Stimulated activated CD4-positive, alpha-beta T cell treated with anti-CD3 and anti-CD28 coated beads, Interleukin-15, amount 100 ng/mL, for 1 hour (primary cell): ENCODE measurements at places on chromosomes 2 and 18.

DNA sequence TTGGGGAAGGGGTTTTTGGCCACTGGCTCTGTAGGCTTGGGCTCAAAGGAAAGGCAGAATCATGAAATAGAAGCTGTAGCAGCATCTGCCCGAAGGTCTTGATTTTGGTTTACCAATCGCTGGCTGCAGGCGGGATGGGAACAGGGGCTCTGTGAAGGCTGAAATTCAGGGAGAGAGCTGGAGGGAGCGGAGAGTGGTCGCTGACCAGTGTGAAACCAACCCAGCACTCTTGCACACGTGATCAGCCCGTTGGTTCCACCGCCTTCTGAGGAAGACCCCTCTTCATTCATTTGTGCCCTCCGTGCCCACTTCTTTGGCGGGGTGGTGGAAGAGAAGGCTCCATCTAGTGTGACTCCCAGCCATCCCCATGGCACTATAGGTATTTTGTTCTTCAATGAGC, 82.6 kb downstream of the KLHL29 start:
- DNase-seq: no peak

GRCh38 chr18:56235481-56236013, 402.8 kb downstream of the TXNL1 start:
- no peak for DNase-seq

GRCh38 chr2:24434541-24434940, 56.5 kb upstream of the NCOA1 start:
- DNase-seq: no peak

DNA sequence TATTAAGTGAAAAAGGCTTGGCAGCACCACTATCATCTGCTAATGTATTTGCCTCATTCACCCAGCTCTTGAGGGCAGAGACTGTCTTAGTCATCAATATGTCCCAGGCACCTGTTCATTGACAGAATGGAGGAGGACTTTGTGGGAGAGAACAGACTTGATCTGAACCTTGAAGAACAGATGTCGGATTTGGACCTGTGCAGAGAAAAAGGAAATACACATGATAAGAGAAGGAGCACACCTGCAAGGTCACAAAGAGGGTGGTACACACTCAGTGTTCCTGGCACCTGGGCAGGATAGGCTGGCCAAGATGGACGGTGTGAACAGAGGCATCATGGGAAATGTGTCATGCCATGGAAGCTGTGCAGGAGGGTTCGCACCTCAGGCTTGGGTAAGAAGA, 7.4 kb upstream of the MGAT4A start:
- DNase-seq: no peak

- DNase-seq: no peak
Measured at GRCh38 chr2:38480617-38481016, 103.5 kb upstream of the ATL2 start.

DNA sequence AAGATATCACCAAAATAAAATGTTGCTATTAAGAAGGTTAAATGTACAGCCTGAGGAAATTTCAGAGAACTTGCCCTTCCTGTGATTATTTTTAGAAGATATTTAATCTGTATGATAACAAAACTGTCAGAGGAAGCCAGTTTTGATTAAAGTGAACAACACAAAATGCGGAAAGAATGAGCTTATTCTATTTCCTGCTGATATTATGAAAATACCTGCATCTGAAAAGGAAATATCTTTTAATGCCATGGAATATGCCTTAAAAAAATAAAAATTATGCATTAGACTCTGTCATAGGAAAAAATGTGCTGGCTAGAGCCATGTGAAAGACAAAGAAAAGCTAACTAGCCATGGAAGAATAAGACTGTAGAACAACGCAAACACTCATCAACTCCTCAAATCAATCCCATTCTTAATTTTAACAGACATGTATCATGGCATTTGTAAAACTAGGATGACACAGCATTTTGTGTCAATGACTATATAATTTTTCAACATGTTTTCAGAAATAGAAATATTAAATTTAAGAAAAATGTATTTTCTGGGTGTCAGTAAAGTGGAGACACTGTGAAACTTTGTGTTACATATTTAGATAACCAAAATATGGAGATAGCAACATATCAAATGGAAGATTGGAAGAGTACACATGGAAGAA, 1768.2 kb downstream of the SUCLG1 start:
- DNase-seq: no peak

DNA sequence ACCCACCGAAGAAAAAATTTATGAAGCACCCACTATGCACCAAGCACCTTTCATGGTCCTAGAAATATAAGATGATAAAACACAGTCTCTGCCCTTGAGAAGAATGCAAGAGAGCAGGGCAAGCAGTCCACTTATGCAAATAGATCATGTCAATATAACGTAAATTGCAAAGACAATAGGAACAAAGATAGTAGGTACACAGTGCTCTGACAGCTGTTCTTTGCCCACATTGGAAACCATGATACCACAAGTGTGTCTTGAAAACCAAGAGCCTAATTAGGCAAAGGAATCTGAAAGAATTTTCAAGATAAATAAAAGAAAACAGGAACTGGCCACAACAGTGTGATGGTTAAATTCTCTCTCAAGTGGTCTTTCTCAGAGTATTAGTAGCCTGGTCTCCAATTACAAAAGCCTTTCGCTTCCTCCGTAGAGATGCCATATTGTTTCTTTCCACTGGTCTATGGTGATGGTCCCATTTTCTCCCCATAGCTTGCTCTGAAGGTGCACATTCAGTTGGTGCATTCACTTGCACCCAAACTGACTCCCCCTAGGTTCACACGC, 108.5 kb downstream of the VWC2L start:
- no peak for DNase-seq

DNA sequence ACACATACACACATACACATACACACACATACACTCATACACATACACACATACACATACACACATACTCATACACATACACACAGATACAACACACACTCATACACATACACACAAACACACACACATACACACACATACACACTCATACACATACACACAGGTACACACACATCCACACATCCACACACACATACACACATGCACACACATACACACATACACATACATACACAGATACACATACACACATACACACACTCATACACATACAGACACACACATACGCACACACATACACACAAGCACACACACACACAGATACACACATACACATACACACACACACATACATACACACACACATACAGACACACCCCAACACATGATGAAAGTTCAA, 729.1 kb upstream of the SOX11 start:
- DNase-seq: no peak

- no peak for DNase-seq
Measured at GRCh38 chr2:3399829-3400228, 20.3 kb downstream of the TRAPPC12 start.

DNA sequence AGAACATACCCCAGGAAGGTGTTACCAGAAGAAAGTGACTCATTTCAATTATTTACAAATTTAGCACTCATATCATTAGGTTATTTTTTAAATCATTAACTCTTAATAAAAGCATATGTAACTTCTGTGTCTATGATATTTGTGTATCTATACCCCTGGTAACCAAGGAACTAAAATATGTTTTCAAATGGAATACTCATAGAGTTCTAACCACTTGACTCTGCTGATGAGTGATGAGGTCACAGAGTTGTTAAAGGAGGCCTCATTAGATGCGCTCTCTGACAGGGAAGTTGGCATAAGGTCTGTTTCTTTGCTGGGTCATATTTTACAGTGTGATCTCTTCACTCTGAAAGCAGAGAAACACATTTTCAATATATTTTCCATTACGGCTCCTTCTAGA, 73.4 kb downstream of the CCDC150 start:
- no peak for DNase-seq

GRCh38 chr18:50372743-50373142, 2.1 kb upstream of the SKA1 start:
- DNase-seq: no peak

GRCh38 chr2:38483776-38484501, 106.9 kb upstream of the ATL2 start:
- no peak for DNase-seq

GRCh38 chr2:229230911-229231310, 40.2 kb downstream of the PID1 start:
- DNase-seq: no peak

GRCh38 chr18:43589611-43590151, 312.4 kb upstream of the SYT4 start:
- DNase-seq: no peak

DNA sequence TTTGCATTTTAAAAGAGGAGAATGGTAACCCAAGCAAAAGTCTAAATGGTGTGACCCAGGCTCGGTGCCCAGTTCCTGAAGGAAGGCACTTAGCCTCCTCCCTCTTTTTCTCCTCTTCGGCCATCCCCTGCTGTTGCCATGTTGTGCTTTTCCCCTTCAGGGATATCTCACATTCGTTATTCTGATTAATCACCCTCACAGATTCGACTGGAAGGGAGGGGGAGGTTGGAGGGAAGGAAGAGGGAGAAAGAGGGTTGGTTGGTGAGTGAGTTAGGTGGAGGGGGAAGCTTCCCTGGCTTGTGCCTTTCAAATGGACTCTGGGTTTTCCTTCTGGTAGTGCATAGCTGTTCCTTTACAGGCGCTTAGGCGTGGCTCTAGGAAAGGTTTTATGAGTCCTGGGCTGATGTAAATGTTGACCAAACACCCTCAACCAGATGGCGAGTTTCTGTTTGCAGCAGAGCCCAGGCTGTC, 39.0 kb upstream of the LYPD6B start:
- no peak for DNase-seq

DNA sequence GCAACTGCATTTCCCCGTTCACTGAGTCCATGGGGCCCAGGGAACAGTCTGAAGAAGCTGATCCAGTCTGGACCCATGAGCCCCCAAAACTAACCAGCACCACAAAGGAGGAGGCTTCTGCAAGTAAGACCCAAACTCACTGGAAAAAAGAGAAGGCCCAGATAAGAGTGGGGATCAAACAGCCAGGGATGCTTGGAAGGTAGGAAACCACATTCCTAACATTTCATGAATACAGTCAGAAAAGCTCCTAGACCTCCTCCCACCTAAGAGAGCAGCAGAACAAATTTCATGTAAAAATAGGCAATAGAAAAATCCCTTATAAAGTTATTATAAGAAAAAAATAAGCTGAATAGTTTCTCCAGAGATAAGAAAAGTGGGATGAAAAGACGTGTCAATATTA, 30.3 kb downstream of the TUBB6 start:
- DNase-seq: no peak

DNA sequence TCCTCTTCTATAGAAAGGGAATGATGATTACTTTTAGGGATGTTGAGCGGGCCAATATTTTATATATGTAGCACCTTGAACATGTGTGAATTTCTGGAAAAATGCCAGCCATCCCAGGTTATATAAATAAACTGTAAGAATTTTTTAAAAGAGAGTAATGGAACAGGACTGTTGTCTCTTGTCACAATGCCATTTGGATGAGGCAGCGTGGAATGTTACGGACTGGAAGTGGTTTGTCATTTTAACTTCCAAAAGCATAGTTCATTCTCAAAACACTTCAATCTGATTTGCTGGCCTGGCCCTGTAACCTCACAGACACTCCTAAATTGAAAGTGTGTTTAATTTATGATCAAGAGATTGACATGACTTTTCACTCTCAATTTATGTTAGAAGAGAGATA, 70.8 kb downstream of the TPGS2 start:
- DNase-seq: no peak

DNA sequence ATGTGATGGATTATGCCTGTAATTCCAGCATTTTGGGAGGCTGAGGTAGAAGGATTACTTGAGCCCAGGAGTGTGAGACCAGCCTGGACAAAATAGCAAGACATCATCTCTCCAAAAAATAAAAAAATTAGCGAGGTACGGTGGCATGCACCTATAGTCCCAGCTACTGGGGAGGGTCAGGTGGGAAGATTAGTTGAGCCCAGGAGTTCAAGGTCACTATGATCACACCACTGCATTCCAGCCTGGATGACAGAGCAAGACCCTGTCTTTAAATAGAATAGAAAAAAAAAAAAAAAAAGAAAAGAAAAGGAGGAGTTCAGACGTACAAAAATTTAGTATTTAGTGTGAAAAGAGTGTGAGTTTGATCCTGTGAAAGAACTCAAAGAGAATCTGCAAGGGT, 154.9 kb downstream of the NR4A2 start:
- no peak for DNase-seq

DNA sequence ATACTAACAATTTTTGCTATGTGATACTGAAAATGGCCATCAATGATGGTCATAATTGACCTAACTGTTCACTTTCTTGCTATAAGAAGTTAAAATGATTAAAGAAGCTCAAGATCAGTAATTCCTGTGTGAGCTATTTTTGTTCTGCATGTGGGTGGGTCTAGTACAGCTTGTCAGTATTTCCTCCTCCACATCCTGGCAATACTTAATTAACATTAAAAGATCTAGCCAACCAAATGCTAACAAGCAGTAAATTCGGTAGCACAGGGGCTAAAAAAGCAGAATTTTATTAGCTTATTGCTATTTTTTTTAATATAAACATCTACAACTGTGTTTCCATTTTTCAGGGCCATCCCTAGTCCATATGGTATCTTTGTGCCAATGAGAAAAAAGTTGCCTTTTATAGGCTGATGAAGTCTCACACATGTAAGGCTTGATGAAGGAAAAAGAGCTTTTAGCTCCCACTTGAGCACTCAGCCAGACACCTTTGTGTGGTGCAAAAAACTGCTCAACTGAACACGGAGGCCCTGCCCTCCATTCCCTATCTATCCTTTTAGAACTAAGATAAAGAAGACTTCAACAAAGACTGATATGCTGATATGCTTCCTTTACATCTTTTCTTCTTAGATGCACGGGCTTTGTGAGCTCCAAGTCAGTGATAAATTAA, 4.9 kb upstream of the PNO1 start:
- DNase-seq: no peak

GRCh38 chr18:9735238-9735637, 27.1 kb downstream of the RAB31 start:
- no peak for DNase-seq

DNA sequence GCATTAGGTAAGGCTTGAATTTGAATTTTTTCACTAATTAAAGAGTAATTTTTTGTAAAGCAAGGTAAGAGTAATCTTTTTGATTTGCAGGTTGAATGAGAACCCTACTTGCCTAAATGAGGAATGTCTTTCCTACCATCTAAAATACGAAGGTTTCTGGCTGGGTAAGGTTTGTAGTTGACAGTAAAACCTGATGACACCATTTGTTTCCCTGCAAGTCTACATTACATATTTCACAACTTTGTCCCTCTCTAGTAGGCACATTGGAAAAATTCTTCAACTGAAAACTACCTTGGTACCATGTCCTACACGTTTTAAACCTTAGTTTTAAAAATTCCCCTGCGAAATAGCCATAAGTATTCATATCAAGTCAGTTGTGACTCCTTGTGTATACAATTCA, 9.4 kb downstream of the HNRNPA3 start:
- DNase-seq: no peak

GRCh38 chr2:240463274-240463865, 27.9 kb downstream of the GPC1 start:
- DNase-seq: no peak

- DNase-seq: no peak
Measured at GRCh38 chr2:168525716-168526446, 69.8 kb downstream of the CERS6 start.

DNA sequence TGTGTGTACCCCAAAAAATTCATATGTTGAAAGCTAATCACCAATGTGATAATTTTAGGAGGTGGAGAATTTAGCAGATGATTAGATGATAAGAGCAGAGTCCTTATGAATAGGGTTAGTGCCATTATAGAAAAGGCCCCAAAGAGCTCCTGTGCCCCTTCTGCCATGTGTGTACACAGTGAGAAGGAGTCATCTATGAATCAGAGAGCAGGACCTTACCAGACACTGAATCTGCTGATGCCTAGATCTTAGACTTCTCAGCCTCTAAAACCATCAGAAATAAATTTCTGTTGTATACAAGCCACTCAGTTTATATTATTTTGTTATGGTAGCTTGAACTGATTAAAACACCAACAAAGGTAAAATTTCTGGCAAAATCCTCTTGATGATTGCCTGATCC, 560.0 kb upstream of the CDH2 start:
- no peak for DNase-seq
